NCI-H187 (cell line): ENCODE measurements at places on chromosomes 4 and X.

- no peak for DNase-seq
Observed at GRCh38 chrX:39725928-39726619, 371.7 kb downstream of the BCOR start.

DNA sequence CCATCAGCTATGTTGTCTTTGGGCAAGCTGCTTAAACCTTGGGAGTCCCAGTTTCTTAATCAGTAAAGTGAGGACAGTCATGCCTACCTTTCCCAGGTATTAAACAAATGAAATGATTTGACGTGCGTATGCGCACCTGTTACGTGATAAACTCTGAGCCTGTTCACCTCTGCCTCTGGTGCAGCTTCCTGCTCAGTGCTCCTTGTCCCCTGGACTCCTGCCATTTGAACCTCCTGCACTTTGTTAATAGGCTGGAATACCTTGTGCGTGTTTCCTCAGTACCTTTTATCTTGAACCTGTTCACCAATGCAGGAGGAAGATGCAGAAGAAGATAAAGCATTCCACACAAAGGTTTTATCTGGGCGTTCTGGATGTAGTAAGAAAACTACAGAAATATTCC, 211.9 kb downstream of the CEP135 start:
- no peak for DNase-seq

DNA sequence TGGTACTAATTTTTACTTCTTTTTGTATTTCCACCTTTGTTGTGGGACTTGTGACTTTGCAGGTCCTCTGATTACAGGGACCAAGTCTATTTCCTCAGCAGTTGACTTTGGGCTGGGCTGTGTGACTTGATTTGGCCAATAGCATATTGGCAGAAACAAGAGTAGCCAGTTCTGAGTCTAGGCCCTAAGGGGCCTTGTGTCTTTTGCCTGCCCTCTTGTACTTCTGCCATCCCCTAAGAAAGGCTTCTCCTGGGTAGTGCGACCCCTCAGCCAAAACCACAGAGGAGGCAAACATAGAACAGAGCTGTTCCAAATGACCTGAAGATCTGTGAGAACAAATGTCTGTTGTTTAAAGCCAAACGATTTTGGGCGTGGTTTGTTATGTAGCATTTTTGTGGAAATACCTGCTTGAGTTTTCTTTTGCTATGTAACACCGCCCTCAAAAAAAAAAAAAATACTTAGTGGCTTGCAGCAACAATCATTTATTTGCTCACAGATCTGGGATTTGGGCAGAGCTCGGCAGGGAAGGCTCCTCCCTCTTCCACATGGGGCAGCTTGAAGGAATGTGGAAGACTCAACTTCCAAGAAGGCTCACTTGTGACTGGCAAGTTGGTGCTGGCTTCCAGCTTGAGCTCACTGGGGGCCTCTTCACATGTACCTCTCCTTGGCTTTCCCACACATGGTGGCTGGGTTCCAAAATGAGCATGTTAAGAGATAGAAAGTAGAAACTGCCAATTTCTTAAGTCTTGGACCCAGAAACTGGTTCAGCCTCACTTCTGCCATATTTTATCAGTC, 423.0 kb upstream of the CNKSR2 start:
- DNase-seq = no peak

DNA sequence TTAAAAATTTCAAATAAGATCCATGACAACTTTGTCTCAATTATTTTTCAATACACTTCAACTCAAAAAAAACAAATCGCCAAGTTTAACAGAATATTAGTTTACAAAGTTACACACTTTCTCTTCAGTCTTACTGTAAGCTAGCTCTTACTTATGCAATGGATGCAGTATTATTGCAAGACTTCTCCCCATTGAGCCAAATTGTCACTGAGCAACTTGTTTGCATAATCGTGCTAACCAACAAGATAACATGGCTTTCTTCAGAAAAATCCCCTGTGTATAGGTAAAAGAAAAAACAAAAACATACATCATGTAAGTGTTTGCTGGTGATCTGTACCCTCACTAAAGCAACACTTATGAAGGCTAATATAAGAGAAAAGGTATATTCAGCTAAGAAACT, 18.9 kb downstream of the DNAJB14 start:
- DNase-seq = no peak

DNA sequence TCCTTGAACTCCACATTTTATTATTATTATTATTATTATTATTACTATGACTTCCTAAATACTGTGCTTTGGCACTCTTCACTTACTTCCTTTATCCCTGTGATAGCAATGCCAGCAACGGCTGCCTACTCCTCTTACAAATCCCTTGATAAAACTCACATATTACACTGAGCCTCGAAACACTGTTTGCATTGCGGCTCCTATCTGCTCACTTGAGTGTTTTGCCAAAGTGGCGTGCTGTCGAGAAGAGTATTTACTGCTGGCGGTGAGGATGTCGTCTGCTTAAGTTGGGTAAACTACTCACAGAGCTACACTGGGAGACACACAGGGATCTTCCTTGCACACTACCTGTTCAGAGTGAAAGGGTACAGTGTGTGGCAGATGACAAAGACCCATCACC, 143.4 kb upstream of the VCX3A start:
- peak; percentile 12 for DNase-seq

DNA sequence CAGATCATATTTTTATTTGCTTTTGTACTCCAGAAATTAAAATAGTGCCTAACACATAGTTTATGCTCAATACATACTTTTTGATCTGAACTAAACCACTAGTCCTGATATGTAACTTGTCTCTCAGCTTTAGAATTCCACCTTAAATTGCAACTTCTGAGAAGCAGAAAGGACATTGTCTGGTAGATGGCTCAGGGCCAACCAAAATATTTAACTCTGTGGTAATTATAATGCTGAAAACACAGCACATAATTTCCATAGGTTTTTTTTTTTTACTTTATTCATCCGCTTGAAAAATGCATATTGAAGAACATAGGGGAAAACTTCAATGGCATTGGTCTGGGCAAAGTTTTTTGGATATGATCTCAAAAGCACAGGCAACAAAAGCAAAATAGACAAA, 59.3 kb downstream of the AREG start:
- no peak for DNase-seq
